ENCODE measurements at places on chromosomes 12 and 14.

DNA sequence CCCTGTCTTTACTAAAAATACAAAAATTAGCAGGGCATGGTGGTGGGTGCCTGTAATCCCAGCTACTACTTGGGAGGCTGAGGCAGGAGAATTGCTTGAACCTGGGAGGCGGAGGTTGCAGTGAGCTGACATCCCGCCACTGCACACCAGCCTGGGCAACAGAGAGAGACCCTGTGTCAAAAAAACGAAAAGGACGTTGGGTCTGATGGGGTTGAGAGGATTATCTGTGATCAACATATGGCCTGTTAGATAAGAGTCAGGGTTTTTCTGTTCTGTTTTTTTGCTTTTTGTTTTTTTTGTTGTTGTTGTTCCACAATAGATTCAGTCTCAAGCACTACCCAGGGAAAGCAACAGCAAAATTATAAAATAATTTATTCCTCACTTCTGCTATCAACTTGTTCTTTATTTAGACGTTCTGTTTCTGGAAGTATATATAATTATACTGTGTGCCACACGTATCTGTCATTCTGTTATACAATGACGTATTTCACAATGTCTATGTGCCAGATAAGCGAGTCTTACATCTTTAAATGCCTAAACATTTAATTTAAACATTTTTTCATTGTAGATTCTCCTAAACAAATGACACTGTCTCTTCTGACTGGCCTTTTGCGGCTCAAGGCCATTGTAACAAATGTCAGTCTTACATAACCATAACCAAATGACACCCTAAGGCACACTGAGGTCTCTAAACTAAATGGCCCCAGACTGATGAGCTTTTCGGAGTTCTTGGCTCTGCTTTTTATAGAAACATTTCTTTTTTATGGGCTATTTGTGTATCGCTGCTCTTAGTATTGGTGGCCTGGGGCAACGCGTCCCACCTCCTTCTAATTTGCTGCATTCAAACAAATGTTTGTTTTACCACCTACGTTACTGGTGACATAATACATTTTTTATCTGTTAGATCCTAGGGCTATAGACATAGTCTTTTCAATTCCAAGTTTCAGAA is 7.2 kb upstream of the P2RX4 start:
- no peak for DNase-seq

DNA sequence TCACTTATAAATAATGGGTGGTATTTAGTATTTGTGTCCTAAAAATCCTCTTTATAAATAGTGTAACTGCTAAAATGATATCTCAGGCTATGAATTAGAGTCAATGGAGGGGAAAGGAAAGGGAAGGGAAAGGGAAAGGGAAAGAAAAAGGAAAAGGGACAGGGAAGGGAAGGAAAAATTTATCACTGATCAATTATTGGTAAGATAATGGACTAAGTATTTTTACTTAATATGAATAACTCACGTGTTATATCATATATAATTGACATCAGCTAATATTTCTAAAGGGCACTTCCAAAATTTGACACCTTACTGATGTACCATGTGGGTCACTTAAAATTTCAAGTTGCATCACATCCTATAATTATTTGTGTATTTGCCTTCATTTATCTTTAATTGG is 193.1 kb downstream of the LRFN5 start:
- DNase-seq, result no peak

DNA sequence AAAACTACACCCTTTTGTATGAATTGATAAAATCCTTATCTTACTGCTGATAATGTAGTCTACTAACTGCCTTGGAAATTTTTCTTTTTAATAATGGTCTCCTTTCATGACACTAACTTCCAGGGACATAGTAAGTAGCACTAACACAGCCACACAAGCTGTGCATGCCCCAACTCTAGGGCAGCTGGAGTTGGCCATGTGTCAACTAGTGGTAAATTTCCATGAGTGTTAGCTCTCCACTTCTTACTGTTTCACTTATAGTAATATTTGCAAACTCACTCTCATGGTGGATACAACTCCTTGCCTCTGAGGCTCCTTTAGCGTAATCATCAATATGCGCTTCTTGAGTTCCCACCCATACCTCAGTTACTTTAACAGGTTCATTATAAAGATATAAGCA is 38.0 kb downstream of the LGR5 start:
- no peak for DNase-seq

GRCh38 chr14:21320913-21321312 is 41.0 kb downstream of the RPGRIP1 start:
- no peak for DNase-seq

- DNase-seq, result no peak
Measured at GRCh38 chr12:116508145-116509121, 50.7 kb upstream of the MAP1LC3B2 start.

Measured in MV-4-11 (cell line).